Stomach (tissue), 19 donors: ENCODE measurements at places on chromosomes 6 and 20. TPM values are rescaled to one million over a fixed set of nuclear protein-coding genes. Genes with fewer than 3 reads are reported as not detected.

DNA sequence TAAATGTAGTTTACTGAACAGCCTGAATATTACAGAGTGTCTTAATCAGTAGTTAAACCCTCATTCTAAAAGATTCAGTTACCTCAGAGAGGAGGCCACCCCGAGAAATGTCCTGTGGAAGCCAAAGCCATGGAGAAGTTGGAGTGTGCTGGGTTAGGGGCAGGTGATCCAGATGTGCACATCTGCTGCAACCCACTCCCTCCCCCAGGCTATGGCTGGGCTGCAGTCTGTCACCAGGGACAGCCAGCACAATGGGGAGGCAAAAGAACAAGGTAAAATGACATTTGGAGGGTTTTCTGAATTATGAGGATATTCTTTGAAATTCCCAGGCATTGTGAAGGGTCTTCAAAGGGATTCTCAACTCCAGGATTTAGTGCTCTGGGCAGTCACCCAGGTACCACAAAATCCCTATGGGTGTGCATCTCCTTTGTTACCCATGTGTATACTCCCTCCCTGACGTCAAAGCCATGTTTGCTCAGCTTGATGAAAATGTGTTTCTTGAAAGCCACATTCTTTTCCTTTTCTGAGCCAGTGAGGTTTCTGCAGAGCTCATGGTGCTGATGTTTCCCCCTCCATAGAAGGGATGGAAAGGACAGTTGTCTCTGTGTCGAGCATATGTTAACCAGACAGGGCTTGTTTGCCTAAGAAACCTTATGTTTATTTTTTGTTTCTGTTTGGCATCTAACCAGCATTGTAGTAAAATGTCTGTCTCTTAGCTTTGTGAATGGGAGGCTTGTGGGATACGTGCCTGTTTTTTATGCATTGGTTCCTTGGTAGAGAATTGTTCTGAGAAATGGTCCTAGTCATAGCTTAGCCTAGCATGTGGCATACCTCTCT is 212.3 kb upstream of the TBX18 start:
- no peaks in the 10 kb centered on the region for H3K4me1 ChIP-seq
- no peak overlapping the region for H3K4me3 ChIP-seq
- no peak overlapping the region for H3K27ac ChIP-seq
- H3K27me3 ChIP-seq = no peaks in the 10 kb centered on the region

The SLC2A10 gene
- total RNA-seq = 52.7 TPM

DNA sequence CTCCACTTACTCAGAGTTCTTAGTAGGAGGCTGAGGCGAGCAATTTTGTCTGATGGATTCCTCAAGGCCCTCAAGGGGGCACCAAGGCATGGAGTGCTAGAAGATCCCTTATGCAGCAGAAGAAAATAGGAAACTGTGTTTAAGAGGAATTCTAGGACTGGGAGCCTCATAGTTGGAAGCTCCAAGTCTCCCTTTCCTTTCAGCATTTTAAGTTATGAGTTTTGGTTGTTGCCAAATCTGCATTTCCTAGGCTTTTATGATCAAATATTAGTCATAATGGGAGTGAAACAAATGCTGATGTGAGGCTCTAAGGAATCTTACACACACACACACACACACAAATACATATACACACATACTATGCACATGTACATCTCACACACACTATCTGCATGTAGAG is 714.0 kb downstream of the UTRN start:
- DNase-seq = peak; percentile 14
- H3K36me3 ChIP-seq = no peaks in the 10 kb centered on the region
- no peak overlapping the region for H3K27ac ChIP-seq
- no peak overlapping the region for H3K4me3 ChIP-seq

DNA sequence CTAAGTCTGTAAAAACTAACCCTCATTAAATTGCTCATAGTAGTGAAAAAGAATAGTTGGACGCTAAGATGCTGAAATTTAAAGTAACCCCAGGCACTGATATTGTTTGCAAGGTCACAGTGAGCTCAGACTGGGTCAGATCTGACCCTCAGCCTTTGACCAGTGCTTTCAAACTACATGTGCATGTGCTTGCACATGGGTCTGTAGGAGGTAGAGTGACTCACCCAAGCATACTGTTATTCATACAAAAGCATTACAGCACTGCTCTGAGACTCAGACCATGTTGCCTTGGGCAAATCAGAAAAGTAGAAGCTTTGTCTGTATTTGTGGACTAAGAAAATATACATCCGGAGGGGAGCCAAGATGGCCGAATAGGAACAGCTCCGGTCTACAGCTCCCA is 326.4 kb upstream of the MARCKS start:
- H3K27ac ChIP-seq = no peak overlapping the region
- DNase-seq = no peak
- no peaks in the 10 kb centered on the region for H3K27me3 ChIP-seq
- H3K36me3 ChIP-seq = no peaks in the 10 kb centered on the region
- no peaks in the 10 kb centered on the region for H3K4me1 ChIP-seq

DNA sequence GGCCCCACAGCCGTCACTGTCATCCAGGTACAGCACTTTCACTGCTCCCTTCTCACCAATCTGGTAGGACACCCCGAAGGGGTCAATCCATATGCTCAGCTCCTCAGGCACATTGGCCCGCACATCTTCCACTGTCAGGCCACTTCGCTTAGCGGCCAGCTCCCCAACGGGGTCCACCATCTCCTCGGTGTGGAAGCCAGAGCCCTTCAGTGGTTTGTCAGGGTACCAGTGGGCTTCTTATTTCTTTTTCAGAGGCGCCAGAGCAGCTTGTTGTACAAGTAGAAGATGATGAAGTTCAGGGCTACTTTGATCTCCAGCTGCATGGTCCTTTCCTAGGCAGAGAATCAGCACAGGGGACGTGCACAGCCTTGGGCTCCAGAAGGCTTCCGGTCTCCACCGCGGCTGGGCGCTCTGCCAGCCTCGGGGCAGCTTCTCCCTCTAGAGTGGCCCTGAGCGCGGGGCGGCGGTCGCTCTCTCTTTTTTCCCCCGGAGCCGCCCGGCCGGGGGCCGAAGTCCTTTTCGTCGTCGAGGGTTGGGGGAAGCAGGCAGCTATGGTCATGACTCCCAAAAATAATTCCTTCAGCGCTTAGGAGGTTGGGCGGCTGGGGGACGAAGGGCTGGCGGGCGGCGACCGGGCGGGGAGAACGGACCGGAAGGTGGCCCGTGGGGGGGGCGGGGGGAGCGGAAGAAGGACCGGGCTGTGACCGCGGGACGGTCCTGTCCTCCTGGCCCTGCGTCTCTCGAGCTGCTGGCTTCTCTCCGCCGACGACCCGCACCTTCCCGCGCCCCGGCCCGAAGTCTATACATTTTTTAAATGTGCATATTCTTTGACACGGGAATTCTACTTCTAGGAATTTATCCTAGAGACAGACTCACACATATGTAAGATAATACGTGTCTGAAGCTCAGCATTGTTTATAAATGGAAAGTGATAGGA is 6.5 kb upstream of the ZSCAN9 start:
- peaks cover 19% of the 10 kb centered on the region for H3K27me3 ChIP-seq
- DNase-seq = peak; percentile 88
- peak overlapping the region; percentile 69 for H3K4me3 ChIP-seq
- peaks cover 12% of the 10 kb centered on the region for H3K4me1 ChIP-seq
- no peaks in the 10 kb centered on the region for H3K36me3 ChIP-seq

DNA sequence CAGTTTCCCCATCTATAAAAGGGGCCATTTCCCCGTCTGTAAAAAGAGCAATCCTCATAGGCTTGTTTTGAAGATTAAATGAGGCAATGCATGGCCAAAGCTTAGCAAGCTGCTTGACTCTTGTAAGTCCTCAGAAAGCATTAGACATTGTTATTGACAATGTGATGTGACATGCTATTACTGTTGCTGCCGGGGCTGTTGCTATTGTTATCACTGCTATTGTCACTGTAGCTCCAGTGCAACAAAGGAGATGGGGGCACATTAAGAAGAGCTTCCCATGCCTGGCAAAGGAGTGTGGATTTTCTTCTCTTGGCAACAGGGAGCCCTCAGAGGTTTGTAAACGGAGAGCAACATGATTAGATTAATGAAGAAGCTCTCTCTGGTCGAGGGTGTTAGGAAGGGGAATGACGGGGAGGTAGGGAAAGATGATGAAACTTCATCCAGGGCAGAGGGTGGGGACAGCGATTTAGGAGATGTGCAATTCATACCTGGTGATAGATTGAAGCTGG is 33.1 kb upstream of the FAM83D start:
- H3K27ac ChIP-seq = peak overlapping the region; percentile 25
- no peak overlapping the region for H3K4me3 ChIP-seq
- H3K27me3 ChIP-seq = peaks cover 3% of the 10 kb centered on the region
- DNase-seq = no peak
- H3K36me3 ChIP-seq = no peaks in the 10 kb centered on the region

DNA sequence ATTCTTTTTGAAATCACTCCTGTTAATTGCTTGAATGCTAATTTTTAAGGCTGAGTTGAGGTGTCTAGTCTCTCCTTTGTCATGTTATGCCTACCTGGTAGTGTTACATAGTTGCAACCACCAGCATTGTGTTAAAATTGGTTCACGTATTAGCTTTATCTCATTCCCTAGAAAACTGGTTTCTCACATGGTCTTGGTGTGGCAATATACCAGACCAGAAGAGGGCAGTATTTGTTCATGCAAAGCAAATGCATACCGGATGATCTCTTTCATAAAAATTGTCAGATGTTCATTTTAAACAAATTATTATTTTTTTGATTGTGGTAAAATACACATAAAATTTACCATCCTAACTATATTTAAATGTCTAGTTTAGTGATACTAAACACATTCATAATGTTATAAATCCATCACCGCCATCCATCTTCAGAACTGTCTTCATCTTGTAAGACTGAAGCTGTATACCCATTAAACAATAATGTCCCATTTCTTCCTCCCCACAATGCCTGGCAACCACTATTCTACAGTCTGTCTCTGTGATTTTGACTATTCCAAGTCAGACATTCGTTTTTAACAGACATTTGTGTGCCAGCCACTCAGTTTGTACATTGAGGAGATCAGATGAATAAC is 92.8 kb downstream of the ATRN start:
- no peak for DNase-seq
- peaks cover 12% of the 10 kb centered on the region for H3K4me1 ChIP-seq
- H3K36me3 ChIP-seq = peaks cover 63% of the 10 kb centered on the region
- H3K4me3 ChIP-seq = no peak overlapping the region
- H3K27me3 ChIP-seq = no peaks in the 10 kb centered on the region
- H3K27ac ChIP-seq = no peak overlapping the region

GRCh38 chr20:542777-543368 is 717 bp downstream of the CSNK2A1 start:
- H3K36me3 ChIP-seq = no peaks in the 10 kb centered on the region
- peak overlapping the region; percentile 96 for H3K27ac ChIP-seq
- peak; percentile 27 for DNase-seq
- H3K4me1 ChIP-seq = peaks cover 58% of the 10 kb centered on the region

GRCh38 chr6:144066741-144067484 is 28.5 kb downstream of the SF3B5 start:
- no peak for DNase-seq
- H3K4me1 ChIP-seq = peaks cover 20% of the 10 kb centered on the region
- H3K4me3 ChIP-seq = no peak overlapping the region
- H3K36me3 ChIP-seq = no peaks in the 10 kb centered on the region
- H3K27ac ChIP-seq = no peak overlapping the region

DNA sequence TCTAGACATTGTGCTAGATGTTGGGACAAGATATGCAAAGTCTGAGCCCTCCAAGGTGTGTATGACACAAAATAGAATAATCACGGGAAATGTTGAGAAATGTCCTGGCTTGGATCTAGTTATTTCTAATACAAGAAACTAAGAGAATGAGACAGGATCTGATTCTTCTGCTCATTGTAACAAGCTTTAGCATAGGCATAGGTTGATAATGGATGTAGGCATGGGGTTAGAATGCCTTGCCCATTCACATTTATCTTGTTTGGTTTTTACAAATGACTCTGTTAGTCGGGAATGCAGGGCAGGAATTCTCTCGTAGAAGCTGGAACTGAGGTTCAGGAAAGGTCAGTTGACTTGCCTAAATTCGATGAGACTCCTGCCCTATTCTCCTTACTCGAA is 1.5 kb upstream of the SLC26A8 start:
- no peak for DNase-seq
- no peaks in the 10 kb centered on the region for H3K36me3 ChIP-seq
- H3K27me3 ChIP-seq = no peaks in the 10 kb centered on the region
- no peak overlapping the region for H3K27ac ChIP-seq
- H3K4me1 ChIP-seq = peaks cover 13% of the 10 kb centered on the region

GRCh38 chr6:111852725-111853124 is 20.5 kb downstream of the FYN start:
- H3K27ac ChIP-seq = no peak overlapping the region
- H3K4me1 ChIP-seq = peaks cover 7% of the 10 kb centered on the region
- H3K36me3 ChIP-seq = no peaks in the 10 kb centered on the region
- H3K27me3 ChIP-seq = no peaks in the 10 kb centered on the region
- no peak overlapping the region for H3K4me3 ChIP-seq
- DNase-seq = no peak

The TFAP2D gene
- not detected for total RNA-seq

The SLX4IP gene
- 4.6 TPM for total RNA-seq
